Stomach (tissue), 19 donors: ENCODE measurements at places on chromosomes 6 and 20.

DNA sequence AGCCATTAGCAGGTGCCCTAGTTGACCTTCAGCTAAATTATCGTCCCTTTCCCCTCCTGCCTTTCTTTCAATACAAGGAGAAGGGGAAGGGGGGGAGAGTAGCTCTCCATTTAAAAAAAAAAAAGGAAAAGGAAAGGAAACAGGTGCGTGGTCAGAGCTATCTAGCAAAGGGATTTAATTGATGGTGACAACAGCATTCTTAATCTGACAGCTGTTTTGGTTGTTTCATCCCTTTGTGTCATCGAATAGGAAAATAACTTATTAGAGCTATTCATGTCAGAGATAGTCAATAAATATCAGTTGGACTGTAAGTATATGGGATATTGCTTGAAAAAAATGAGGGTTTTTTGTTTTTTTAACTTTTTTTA lies 195.2 kb upstream of the SASH1 start:
- no peak for DNase-seq

GRCh38 chr6:92681401-92681800 lies 738.0 kb downstream of the EPHA7 start:
- no peak for DNase-seq

DNA sequence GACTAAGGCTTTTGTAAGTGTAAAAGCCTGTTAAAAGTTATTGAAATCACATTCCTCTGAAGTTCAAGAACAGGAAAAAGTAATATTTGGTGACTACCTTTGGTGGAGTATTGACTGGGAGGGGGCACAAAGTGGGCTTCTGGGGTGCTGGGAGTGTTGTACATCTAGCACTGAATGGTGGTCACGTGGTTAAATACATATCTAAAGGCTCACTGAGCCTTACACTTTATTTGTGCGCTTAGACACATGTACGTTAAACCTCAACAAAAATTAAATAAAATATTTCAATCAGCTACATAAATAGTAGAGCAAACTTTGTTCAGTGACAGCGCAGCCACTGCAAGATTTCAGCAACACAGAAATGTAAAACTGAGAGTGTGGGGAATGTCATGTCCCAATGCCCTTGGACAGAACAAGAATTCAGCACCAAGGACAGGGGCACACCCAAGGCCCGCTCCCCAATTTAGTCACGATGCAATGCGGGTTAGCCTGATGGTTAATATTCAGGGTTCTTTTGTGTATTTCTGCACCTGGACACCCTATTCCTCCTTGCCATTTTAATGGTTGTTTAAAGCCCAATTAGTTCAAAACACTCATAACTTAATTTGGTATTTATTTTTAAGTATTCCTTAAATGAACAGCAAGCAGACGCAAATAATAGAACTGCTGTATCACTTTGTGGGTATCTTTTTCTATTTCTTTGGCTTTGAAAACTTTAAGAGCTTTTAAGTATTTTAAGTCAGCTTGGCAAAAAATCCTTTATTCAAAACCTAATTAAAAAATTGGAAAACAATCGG lies 37.4 kb downstream of the ANGPT4 start:
- peak; percentile 68 for DNase-seq

GRCh38 chr6:138484018-138484731 lies 15.1 kb downstream of the NHSL1 start:
- DNase-seq: no peak

DNA sequence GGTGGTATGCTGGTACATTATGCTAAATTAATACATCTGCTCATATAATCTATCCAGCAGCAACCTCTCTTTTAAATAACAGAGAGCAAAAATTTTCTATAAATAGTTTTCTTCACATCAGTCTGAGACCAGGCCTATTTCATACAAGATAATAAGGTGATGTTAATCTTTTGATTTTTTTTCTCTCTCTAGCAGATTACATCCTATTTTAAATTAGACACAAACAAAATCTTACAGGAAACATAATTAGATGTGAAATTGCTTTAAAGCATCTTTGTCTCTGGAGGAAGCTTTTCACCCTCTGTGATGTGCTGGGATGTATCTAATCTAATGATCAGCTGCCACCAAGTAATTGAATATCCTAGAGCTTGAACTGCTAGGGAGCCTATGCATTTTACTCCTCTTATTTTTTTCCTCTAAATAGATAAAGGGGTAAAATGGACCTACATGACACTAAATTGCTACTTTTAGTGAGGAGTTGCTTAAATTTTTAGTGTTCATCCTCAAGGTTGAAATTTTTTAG lies 165.5 kb downstream of the MANEA start:
- DNase-seq: no peak

DNA sequence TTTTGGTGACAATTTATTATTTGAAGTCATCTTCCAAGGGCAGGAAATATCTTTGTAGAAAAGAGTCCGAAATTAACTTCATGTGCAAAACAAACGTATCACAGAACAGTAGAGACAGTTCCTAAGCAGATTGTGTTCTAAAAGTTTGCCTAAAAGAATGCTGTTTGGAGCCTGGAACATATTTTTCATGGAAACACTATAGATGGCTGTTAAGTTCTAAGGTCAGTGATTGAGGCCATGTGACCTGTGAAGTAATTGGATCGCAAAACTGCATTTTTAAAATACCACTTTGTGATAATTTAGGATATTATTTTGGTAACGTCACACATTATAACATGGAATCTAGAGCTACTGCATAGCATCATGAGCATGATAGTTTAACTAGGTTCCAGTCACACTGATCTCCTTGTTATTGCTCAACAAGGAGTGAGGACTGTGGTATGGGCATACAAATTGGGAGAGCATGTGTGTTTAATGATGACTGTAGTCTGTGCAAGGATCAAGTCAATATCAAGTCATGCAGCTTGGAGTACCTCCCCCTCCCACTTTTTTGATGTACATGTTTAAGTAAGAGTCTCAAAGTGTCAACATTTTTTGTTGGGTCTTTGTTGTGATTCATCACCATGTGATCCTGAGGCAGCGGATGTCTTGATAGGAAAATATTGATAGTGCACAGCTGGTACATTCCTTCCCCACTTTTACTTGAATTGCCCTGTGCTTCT lies 609.3 kb upstream of the CITED2 start:
- no peak for DNase-seq

DNA sequence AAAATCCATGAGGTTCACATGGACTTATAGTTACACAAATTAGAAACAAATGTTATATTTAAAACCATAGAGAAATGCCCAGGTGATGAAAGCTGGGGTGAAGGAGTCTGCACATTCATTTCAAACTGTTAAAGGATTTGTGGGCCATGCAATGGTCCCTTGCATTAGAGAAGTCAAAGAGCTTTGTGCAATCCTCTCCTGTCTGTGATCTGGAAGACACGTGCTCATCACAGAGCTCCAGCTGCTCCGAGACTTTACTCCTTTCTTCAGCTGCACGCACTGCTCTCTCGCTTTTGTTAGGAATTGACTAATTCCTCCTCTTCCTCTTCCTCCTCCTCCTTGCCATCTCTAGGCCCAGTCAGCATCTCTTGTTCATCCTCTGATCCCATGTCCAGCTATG lies 4.1 kb upstream of the AIF1 start:
- no peak for DNase-seq

GRCh38 chr20:38129248-38129865 lies 35.7 kb downstream of the TGM2 start:
- DNase-seq: no peak

DNA sequence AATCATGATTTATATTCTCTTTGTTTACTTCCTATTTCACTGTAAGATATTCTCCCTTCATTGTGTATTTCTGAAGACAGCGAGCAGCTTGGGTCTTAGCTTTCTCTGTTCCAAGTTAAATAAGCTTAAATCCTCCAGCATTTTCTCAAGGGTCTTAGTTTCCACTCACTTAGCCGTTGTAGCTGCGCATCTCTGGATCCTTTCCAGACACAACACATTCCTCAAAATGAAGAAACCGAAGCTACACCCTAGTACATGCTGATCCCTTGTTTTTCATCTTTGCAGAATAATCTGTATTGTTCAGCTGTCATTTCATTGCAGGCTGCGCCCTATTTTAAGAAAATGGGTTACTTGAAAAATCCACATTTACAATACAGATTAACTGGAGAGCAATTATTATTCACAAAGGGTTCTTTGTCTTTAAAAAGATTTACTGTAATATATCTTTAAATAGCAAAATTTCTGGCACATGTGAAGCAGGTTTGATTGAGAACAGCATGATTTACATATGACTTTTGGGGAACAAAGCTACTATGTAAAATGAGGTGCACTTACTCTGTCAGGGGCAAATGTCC lies 375.8 kb downstream of the QKI start:
- DNase-seq: no peak
